ENCODE measurements at places on chromosomes 2 and 18. TPM values are rescaled to one million over a fixed set of nuclear protein-coding genes. Genes with fewer than 3 reads are reported as not detected.
A peak's percentile ranks its signal among the peaks of the same experiment; 100 is the strongest.

- no peak for DNase-seq
These were observed 136.3 kb downstream of the MSH2 start for GRCh38 chr2:47539228-47539627.

Gene TMX3
- 56.7 TPM for total RNA-seq

Gene ABHD1
- total RNA-seq, result 0.41 TPM

Gene TEX44
- total RNA-seq, result not detected

DNA sequence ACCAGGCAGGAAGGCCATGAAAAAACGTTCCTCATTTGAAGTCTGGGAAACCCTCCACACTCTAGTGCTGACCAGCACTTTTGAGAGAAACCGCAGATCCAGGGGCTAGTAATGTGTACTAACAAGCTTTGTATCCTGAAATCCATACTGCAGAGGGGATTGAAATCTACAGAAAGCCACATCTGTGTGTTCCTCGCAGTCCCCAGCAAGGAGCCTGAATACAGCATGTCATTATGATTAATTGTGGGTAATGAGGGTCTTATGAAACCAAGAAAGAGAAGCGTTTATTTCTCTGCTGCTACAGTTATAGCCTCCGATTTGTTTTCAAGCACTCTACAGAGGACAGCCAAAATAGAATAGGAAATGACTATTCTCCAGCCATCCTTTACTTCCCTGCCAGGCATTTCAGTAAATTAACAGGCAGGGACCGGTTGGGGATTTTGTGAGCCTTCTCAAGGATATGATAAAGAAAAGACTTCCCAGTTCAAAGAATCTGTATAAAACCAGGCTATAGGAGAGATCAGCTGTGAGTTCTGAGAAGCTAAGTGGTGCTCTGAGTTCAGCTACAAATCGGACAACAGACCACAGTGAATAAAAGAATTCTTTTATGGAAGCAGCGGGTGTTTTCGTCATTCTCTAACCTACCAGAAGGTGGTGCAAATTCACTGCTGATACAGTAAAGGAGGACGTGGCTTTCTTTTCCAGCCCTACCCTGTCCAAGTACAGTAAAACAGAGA lies 133.4 kb downstream of the INSIG2 start:
- peak; percentile 49 for DNase-seq

GRCh38 chr2:6212491-6212890 lies 520.3 kb downstream of the SOX11 start:
- no peak for DNase-seq

- no peak for DNase-seq
These were observed 8.8 kb downstream of the NAB1 start for GRCh38 chr2:190657474-190658255.

DNA sequence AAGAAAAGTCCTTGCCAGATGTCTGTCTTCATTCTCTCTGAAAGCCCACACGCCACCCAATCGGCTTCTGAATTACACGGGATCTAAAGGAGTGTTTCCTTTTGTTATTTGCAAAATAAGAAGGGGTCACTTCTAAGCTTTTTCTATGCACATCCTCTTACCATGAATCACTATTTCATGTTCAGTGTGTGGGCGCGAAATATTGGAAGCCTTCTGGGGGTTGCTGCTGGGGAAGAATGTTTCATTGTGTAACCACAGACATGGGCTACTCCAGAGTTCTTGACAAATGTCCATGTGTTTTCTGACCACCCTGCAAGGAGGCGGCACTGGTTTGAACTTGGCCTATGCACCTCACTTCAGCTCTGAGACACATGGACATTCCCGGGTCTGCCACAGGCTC lies 133.6 kb upstream of the APCDD1 start:
- no peak for DNase-seq

- DNase-seq, result no peak
These were observed 101.7 kb upstream of the NOSTRIN start for GRCh38 chr2:168700615-168701245.

DNA sequence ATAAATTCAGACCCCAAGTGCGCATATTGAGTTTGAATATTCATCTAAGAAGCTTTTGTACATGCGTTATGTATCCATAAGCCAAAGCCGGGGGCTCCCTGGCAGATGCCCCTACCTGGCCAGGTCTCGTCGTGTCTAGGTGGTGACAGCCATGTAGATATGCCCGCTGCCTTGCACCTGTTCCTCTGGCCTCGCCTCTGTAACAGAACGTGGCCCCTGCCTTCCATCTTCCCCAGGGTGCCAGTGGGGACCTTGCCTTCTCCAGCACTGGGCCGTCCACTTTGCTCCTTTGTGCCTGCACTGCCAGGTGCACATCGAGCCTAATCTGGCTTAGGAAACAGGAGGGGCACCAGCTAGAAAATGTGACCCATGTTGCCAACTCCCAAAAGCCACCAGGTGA lies 198.2 kb downstream of the AGAP1 start:
- no peak for DNase-seq
